ENCODE measurements at places on chromosomes 7 and 10.
A peak's percentile ranks its signal among the peaks of the same experiment; 100 is the strongest.

GRCh38 chr10:64096941-64097340, 575.7 kb downstream of the REEP3 start:
- no peak for DNase-seq

- no peak for DNase-seq
Measured at GRCh38 chr7:142000244-142000643, 4.6 kb downstream of the MGAM start.

- no peak for DNase-seq
Measured at GRCh38 chr7:135993950-135994349, 16.8 kb upstream of the MTPN start.

DNA sequence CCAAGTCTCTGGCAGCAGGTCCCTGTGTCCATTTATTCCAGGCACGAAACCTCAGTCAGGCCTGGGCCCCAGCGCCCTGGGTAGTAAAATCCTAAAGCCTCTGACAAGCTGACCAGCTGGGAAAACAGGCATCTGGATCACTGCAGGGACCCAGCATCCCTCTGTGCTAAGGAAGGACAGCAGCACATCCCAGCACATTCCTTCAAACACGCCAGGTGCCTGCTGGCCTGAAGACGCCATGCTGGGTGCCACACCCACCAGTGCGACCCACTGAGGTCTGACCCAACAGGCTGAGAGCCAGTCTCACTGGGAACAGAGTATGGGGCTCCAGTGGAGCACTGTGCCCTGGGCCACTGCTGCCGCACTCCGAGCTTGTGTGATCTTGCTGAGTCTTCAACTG, 6.4 kb downstream of the DNAJB12 start:
- DNase-seq = no peak

GRCh38 chr10:116848032-116848943, 1.0 kb upstream of the ENO4 start:
- no peak for DNase-seq

GRCh38 chr7:142348921-142349405, 91.1 kb upstream of the PRSS58 start:
- DNase-seq = no peak

GRCh38 chr7:156307193-156307592, 333.4 kb upstream of the RNF32 start:
- no peak for DNase-seq

DNA sequence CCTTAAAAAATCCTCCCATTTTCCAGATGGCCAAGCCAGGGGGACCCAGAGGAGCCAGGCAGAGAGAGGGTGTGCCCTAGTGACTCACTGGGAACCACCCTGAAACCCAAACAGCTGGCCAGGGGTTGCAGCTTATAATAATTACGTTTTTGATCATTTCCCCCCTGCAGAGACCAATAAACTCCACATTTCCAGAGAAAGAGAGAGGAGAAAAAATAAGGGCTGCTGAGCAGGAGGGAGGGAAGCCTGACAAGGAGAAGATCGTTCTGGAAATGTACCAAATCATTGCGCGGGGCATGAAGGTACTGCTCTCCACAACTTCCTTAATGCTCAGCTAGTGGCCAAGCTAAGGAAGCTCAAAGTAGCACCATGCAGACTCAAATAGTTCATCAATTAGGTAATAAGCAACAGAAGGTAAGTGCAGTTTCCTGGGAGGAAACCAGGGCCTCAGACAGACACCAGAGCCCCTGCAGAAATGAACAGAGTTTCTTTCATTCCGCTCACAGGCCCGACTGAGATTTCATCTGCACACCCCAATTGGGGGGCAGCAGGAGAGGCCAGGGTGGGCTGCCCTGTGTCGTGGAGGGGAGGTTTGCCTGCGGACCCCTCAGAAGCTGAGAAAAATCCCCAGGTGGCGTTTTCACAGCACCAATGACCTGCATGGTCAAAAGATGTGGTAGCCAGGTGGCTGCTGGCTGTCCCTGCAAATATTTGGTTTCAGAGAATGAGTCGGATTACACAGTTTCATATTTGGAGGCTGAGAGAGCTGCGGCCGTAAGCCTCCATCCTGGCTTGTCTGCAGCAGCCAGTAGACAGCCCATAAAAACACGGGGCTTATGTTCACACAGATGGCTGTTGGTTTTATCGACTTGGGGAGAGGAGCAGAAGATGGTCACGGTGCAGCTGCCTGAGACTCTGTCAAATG, 153.2 kb upstream of the LYZL2 start:
- DNase-seq = no peak

- no peak for DNase-seq
Measured at GRCh38 chr10:36899652-36900051, 225.7 kb upstream of the ANKRD30A start.

DNA sequence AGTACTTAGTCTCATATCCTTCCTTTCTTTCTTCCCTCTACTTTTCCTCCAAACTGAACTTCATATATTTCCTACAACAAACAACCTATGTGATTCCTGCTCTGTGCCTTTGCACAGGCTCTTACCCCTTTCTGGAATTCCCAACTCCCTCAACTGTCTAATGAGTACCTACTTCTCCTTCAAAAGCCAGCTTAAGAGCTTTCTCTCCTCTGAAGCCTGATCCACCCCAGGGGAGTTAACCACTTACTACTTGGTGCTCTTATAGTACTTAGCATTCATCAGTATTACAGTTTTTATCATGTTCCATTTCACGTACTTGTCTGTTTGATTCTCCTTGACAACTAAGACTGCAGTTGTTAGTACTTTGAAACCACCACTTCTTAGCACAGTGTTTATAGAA, 246.1 kb downstream of the LRRTM3 start:
- no peak for DNase-seq

DNA sequence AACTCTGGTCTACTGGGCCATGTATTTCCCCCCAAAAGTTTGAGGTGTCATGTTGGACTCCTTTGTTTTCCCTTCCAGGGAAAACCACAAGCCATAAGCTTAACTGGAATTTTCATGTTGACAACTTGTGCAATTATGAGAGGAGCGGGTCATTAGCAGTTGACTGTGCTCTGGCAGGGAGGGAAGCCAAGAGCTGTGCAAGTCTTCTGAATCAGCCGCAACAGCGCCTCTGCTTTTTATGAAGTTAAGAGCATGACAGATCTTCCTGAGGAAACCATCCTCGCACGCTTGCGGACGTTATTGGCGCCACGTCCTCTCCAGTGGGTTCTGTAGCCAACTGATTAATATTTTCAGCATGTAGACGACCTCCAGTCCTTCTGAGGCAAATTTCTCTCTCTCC, 148.7 kb upstream of the MKI67 start:
- DNase-seq = no peak

DNA sequence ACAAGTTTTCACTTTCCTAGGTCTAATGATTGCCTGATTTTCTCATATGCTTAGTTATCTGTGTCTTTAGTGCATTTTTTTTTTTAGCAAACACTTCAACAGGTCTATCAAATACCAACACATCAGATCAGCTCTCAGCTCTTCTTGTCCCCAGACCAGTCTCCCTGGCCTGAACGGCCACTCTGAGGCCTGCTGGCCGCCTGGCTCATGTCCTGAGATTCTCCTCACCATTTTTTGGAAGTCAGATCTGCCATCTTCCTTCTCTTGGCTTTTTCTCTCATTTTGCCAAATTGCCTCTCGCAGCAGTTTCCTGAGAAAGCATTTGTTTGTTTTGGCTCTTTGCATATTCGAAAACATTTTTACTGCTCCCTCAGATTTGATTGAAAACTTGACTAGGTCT, 29.3 kb downstream of the PPP2R2D start:
- no peak for DNase-seq

DNA sequence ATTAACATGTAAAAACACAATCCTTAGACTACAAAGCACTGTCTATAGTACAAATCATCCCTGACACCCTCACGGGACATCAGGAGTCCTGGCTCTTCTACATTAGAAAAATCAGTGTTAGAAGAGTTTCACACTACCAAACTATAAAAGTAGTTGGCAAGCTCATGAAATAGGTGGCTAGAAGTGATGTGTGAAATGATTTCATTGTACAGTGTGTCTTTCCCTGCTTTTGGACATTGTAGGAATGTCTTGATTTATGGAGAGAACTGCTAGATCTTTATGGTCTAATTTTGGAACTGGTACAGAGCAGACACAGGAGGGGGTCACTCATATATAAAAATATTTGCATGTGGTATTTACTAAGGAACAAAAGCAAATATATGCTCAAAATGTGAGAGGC, 33.2 kb downstream of the SEMA3A start:
- DNase-seq = no peak

- DNase-seq = no peak
Measured at GRCh38 chr7:112337892-112338291, 112.4 kb upstream of the IFRD1 start.

- peak; percentile 15 for DNase-seq
Measured at GRCh38 chr7:80918399-80918798, 452 bp downstream of the SEMA3C start.

DNA sequence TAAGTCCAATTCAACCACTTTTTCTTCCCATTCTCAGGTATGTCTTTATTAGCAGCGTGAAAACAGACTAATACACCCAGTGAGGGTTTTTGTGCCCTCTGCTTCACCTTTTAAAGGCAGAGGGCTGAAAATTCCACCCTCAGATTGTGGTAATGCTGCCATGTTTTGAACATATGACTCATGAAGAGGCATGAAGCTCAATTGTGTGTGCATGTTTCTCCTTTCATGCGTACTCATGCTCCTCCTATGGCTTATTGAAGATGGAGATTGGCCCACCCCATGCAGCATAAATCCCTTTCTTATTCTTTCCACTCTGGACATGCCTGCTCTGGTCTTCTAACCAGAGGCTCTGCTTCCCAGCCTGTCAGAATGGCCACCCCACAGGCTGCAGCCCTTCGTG, 168.0 kb upstream of the PRKCQ start:
- DNase-seq = no peak

DNA sequence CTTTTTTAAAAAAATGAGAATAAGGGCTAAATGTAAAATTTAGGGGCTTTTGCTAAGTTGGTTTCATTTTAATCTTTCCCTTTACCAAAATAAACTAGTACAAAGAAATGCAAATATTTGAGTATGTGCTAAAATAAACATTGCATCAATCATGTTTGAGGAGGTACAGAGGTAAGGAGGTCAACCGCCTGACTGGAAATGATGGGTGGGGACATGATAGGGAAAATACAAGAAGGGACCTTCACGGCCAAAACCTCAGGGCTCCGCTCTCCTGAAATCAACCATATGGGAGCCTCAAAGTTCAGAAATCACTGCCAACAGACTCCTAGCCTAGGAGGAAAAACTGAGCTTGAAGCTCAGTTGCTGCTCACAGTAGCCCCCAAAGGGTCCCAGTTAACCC, 207.6 kb downstream of the AHR start:
- DNase-seq = no peak

- DNase-seq = no peak
Measured at GRCh38 chr7:142153400-142153799, 41.9 kb downstream of the MGAM2 start.

- DNase-seq = no peak
Measured at GRCh38 chr7:100540073-100540723, 1.2 kb downstream of the AGFG2 start.

DNA sequence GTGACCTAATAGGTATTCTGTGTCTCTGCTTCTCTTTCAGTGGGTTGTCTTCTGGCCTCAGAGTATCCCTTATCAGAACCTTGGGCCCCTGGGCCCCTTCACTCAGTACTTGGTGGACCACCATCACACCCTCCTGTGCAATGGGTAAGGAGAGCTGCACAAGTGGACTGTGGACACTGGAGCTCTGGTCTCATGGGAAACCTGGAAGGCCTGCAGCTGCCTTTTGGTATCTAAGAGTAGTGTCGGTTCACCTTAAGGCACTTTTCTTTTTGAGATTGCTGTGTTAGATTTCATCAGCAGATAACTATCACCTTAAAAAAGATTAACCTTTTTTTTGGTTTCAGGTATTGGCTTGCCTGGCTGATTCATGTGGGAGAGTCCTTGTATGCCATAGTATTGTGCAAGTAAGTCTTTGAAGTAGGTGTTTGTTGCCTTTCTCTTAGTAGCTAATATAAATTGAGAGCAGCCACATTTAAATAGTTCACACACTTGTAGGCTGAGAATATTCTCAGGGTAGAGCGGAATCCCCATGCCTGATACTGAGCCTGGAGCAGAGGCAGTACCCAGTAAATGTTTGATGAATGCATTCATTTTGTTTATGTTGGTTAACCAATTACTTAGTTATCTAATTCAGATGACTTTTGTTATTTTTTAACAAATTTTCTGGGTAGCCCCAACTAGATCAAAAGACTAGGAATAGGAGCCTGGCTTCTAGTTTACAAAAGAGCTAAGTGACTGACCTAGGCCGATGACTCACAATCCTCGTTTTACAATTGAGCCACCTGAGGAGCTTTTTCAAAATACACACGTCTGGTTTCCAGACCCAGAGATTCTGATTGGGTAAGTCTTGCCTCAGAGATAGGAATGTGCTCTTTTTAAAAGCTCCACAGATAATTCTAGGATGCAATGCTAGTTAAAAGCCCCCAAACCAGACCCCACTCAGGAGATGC, 3.6 kb downstream of the TMEM254 start:
- DNase-seq = no peak

- DNase-seq = no peak
Measured at GRCh38 chr7:92783260-92784201, 52.8 kb downstream of the CDK6 start.

- no peak for DNase-seq
Measured at GRCh38 chr7:26499315-26499897, 207.7 kb downstream of the SNX10 start.
